ENCODE measurements at places on chromosomes 2 and 18.

GRCh38 chr2:58860586-58860985 lies 619.5 kb upstream of the FANCL start:
- no peak for DNase-seq

DNA sequence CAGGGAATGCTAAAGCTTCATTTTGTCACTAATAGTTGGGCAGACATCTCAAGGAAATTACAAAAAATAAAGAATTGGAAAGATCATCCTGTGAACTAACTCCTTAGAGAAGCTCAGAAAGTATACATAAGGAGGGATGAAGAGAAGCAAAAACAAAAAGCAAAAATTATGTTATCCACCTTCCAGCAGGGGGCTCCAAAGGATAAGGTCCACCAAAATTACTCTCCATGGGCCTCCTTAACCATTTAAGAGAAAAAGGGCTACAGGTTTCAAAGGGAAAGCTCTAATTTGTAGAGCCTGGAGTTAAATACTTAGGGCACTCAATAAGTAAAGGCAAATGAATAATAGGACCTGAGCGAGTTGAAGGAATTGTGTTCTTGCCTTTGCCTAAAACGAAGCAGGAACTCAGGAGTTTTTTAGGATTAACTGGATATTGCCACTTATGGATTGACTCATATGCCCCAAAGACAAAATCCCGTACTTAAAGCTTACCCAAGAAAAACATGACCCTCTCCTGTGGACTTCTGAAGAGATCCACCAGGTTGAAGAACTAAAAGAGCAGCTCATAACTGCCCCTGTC lies 1167.9 kb downstream of the DSC3 start:
- DNase-seq, result no peak

- DNase-seq, result no peak
Measured at GRCh38 chr2:57396355-57397098, 650.1 kb upstream of the VRK2 start.

DNA sequence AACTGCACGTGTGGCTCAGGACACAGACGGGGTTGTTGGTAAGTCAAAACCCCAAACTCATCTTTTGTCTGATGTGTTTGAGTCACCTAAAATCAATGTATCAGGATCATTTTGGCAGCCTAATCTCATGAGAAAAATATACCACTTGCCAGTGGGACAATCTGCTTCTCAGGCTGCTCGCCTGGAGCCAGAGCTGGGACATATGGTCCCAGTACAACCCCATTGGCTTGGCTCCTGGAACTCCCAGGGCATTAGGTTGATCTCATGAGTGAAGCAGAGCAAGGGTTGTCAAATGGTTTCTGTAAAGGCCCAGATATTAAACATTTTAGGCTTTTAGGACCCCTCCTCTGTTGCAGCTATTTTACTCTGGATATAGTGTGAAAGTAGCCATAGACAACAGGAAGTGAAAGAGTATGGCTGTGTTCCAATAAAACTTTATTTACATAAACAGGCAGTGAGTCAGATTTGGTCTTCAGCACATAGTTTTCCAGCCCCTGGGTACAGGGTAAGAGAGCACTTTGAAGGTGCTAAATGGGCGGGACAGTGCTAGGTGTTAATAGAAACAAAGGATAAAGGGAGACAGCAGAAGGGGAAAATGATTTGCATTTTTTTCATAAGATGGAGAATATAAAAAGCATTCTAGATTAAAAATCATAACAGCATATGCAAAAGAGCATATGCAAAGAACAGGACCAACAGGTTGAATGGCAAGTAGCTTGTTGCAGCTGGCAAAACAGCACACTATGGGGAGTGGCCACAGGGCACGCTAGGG lies 290.8 kb downstream of the KCNS3 start:
- no peak for DNase-seq

DNA sequence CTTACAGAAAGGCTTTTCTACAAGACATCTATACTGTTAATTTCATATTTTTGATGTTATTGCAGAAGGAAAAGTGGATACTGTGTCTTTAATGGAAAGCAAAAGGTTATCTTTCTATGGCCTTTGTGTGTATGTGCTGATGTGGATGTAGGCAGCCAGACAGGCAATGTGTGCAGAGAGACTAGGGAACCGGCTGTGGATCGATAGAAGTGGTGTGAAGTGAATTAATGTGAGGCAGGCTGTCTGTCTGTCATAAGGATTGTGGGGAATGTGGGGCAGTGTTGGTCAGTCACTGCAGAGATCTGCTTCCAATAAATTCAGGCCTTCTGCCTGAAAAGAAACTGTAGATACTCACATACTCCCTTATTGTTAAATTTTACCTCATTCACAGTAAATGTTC lies 156.7 kb downstream of the WDR7 start:
- DNase-seq, result no peak

GRCh38 chr18:47251289-47252120 lies at the start of gene SKOR2:
Gene SKOR2, minus strand, starts transcription at chr18:47251660. Its CDS starts 2,477 bp downstream, at chr18:47249183.
- no peak for DNase-seq

- DNase-seq, result no peak
Measured at GRCh38 chr2:204483608-204484081, 61.6 kb upstream of the PARD3B start.

GRCh38 chr2:41498781-41499180 lies 549.0 kb upstream of the PKDCC start:
- no peak for DNase-seq

DNA sequence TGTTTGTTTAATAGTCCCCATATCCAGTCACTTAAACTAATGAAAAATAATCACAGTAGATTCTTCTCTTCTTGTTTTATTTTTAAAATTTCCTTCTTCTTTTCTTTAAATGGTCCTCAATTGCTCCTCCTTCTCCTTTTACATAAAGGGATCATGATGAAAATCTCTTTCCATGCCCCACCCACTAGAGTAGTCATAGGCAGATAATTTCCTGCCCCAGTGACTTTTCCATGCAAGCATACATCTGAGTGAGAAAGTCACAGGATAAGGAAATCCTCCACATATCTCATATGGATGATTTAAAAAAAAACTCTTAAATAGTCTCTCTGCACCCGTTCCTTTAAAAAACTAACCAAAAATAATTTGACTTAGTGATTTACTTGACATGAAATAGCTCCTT lies 552.3 kb upstream of the SETBP1 start:
- DNase-seq, result no peak

GRCh38 chr2:108835040-108835439 lies 48.5 kb downstream of the CCDC138 start:
- DNase-seq, result no peak

DNA sequence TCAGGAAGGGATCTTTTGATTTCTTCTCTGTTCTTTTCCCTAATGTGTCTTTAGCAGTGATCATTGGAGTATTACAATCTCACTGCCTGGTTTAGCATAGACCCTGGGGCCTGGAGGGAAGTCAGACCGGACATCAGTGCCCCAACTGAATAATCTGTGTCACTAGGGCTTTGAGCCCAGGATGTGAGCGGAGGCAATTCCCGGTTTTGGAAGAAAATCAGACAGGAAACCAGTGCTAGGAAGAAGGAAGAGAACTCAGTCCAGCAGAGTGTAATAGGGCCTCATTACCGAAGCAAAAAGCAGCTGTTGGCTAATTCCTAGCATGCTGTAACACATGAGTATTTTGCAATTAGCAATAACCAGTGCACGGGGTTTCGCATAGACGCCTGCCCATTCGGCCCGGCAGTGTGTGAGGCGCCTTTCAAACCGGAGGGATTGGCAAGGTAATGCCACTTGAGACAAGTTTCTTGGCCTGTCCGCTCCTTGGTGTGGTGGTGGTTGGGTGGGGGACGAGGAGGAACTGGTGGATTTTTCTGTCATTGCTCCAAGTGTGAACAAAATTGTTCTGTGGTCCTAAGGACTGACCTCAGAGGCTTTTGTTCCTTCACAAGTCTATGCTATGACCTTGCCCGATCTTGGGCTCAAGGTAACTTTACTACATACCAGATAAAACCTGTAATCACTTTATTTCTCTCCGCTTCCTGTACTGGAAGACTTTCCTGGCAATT lies 2.8 kb downstream of the FOSL2 start:
- DNase-seq, result no peak

DNA sequence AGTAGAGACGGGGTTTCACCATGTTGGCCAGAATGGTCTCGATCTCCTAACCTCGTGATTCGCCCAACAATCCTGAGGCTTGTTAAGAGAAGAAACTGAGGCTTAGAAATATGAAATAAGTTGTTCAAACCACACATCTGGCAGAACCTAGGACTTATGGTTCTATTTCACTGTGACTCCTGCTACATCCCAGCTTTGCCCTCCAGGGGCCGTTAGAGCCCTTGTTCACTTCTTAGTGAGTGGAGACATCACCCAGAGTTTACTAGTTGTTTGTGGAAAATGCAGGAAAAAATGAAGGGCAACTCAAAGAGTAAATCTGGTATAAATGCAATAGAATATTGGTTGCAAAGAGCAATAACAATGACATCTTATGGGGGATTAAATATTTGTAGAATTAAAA lies 43.9 kb downstream of the MARCHF4 start:
- DNase-seq, result no peak
